Ovary (tissue), 10 donors: ENCODE measurements at places on chromosomes 12 and 14. TPM values are rescaled to one million over a fixed set of nuclear protein-coding genes. Genes with fewer than 3 reads are reported as not detected.

DNA sequence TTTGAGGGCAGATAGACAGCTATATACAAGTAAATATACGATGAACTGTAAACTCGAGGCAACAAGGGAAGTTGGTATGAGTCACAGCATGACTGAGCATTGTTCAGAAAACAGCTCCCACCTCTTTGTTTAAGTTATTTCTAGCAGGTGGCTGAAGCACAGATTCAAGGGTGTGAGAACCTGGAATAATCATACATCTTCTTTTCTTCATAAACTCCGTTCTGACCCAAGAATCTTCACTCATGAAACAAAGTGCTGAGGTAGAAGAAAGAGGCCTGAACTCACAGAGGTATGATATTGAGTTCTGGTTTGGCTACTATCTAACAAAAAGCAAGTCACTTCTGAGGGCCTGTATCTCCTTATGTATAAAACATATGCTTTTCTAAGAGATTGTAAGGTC is 364.1 kb upstream of the KITLG start:
- H3K27ac ChIP-seq: no peak overlapping the region
- no peaks in the 10 kb centered on the region for H3K4me1 ChIP-seq
- no peak overlapping the region for H3K4me3 ChIP-seq
- H3K27me3 ChIP-seq: no peaks in the 10 kb centered on the region
- no peaks in the 10 kb centered on the region for H3K36me3 ChIP-seq
- DNase-seq: no peak

- H3K27ac ChIP-seq: peak within 1 kb of the TSS; percentile 95
- no peaks in the 10 kb centered on the region for H3K27me3 ChIP-seq
- peak within 1 kb of the TSS; percentile 99 for H3K4me3 ChIP-seq
- H3K36me3 ChIP-seq: no peaks in the 10 kb centered on the region
- peak; percentile 58 for DNase-seq
- peaks cover 2% of the 10 kb centered on the region for H3K4me1 ChIP-seq
Observed at GRCh38 chr14:31025367-31026076, at the start of gene AP4S1. Gene AP4S1 (plus strand): TSS chr14:31025649. CDS start chr14:31066197, 40,548 bp downstream.

DNA sequence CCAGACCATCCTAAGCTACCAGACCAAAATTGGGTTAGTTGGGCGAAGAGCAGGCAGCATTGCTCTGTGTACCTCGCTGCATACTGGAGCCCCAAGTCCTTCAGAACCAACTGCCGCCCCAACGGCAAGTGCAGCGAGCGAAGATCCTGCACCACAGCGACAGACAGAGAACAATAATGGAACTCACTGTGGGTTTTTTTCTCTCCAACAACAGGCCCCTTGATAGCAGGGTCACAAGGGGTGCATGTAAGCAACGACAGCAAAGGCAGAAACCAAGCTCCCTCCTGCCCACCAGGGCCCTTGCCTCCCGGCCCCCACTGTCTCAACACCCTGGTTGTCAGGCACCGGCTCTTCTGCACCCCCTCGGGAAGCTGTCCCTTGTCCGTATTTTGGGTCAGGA is 39.0 kb downstream of the RNF34 start:
- no peaks in the 10 kb centered on the region for H3K4me1 ChIP-seq
- no peak overlapping the region for H3K4me3 ChIP-seq
- H3K27me3 ChIP-seq: no peaks in the 10 kb centered on the region
- H3K27ac ChIP-seq: no peak overlapping the region
- no peaks in the 10 kb centered on the region for H3K36me3 ChIP-seq
- no peak for DNase-seq

DNA sequence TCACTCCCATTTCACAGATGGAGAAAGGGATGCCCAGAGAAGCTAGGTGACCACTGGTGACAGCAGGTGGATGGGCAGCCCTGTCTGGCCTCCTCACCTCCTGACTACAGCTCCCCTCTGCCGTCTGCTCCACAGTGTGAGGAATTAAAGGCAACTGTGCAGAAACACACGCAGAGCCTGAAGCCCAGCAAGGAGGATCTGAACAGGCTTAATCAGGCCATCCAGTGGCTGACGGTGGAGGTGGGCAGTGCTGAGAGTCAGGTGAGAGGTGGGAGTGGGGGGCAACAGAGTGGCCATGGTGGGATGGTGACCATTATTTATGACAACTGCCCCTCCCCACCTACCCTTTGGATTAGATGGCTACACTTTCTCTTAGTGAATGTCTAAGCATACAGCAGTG is 1.2 kb downstream of the KRT86 start:
- no peak for DNase-seq
- no peaks in the 10 kb centered on the region for H3K4me1 ChIP-seq
- H3K36me3 ChIP-seq: no peaks in the 10 kb centered on the region
- H3K27me3 ChIP-seq: no peaks in the 10 kb centered on the region
- H3K27ac ChIP-seq: no peak overlapping the region

DNA sequence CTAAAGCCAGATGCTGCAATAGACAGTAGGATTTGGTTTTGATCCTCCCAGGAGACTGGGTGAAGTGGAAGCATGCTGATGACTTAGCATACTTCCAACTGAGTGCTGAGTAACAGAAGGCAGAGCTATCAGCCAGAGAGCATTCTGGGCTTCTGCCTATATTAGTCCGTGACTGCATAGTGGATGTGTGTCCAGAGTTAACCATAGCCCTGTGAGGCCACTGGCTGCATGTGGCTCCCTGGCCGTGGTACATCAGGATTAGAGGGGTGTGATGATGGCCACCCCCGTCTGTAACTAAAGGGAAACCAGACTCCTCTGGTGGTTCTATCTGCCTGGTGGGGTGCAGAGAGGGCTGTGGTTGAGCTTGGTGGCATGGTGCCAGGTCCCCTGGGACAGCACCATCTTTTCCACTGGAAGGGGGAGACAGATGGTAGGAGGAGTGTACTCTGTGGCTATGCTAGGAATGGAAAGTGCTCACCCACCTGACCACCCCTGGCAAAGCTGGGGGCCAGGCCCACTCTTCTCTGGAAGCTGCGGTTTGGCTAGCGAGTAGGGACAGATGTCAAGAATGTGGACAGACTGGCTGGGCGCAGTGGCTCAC is 27.4 kb downstream of the ABCD4 start:
- H3K36me3 ChIP-seq: no peaks in the 10 kb centered on the region
- no peaks in the 10 kb centered on the region for H3K4me1 ChIP-seq
- no peak overlapping the region for H3K4me3 ChIP-seq
- H3K27me3 ChIP-seq: no peaks in the 10 kb centered on the region
- no peak overlapping the region for H3K27ac ChIP-seq

DNA sequence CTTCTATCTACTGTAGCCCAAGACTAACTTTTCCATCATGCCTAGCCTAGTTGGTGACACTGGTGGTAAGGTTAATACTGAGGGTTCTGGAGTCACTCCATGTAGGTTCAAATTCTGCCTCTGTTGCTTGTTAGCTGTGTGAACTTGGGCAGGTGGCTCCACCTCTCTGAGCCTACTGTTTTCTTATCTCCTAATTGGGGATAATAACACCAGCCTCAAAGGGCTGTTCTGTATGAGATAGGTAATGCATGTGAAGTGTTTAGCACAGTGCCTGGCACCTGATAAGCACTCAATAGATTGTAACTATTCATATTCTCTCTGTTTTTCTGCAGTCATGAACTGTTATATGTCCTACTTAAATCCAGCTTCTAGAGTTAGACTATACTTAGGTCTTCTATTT is 17.5 kb upstream of the SPPL3 start:
- H3K36me3 ChIP-seq: no peaks in the 10 kb centered on the region
- no peaks in the 10 kb centered on the region for H3K27me3 ChIP-seq
- no peak overlapping the region for H3K4me3 ChIP-seq
- no peak for DNase-seq
- no peak overlapping the region for H3K27ac ChIP-seq

The MYF5 gene
- total RNA-seq: not detected
